ENCODE measurements at places on chromosomes 3 and 15.
A peak's percentile ranks its signal among the peaks of the same experiment; 100 is the strongest.

- no peak for DNase-seq
These were observed 760.1 kb upstream of the CFAP20DC start for GRCh38 chr3:59809710-59810444.

DNA sequence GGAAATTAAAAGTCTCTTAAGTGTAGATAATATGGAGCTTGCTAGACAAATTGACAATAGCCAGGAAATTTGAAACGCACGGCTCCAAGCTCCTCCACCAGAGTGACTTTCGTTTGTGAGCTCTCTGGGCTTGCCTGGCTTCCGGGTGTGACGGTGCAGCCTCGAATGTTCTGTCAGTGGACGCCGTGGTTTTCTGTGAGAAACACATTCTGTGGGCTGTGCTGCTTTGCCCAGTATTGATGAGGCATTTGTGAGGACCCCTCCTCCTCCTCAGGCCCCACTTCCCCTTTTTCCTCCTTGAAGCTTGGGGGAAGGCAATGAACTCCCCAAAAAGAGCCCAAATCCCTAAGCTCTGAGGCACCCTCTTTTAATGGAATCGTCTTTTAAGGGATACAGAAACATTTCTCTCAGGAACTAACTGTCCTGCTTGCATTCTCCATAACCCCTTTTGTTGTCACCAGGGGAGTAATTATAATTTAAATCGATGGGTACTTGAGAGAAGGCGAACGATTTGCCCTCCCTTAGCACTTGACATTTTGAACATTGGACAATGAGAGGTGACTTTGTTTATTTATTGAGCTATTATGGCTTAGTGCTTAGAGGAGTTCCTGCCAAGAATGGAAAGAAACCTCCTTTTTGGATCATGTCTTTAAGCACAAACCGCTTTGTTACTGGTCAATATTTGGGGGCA, 40.8 kb downstream of the POLR2M start:
- peak; percentile 40 for DNase-seq

DNA sequence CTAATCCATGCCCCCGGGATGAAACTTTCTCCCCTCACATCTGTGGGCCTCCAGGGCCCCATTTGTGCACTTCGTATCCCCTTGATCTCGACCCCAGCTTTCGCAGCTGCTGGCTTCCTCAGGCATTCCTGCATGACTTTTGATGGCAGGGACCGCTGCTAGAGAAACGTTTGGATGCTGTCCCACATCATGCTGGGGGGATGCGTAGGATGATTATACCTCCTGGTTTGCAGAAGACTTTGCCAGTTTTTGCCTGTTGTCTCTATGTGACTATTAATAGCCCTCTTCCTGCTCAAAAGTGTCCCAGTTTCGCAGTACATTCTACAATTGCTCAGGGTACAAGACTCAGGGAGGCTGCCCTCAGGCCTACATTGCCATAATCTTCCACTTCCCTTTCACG, 10.4 kb upstream of the KCNAB1 start:
- DNase-seq = no peak

GRCh38 chr3:169913323-169913722, 2.0 kb downstream of the SAMD7 start:
- DNase-seq = no peak

DNA sequence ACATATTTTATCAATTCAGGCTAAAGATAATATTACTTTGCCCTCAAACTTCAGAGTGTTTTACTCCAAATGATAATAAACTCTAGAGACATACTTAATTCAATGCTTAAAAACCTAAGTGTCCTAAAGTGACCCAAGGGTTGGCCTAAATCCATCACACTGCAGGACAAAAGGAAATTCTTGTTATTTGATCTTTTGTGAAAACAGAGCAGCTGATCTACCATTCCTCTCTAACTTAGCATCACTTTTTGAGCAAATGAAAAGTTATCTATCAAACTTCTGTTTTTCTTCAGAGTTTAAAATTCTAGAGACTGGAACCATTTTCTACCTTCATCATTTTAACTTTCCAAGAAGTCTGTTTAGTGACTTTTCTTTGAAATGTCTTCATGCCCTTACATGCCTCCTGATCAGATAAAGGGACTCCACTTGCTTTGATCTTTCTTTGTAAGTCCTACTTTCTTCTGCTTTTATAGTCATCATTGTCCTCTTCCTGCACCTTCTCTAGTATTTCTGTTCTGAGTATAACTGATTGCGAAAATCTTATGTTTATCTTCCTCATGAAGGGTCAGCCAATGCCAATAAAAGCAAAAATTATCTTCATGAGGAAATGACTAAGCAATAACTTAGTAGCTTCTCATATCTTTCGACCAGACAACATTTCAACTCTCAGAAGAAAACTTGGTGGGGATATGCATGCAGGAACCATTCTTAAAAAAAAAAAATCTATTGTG, 378.7 kb upstream of the TGFBR2 start:
- no peak for DNase-seq

DNA sequence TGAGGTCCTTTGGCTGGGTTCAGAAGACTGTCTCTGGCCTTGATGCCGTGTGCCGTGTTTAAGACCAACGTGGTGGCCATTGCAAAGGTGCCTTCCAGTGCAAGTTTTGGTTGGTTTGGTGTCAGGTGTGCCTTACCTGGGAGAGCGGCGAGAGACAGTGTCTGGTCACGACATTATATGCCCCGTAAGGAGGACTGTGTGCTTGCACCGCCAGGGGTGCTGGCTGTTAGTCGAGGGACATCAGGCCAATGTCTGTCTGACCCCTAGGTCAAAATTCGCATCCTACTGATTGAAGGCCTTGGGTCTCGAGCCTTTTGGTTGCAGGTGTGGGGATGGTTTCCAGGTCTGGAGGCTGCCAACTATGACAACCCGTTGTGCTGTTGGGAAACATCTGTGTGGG, 111.9 kb downstream of the SNRPN start:
- DNase-seq = no peak

Measured in activated CD4-positive, alpha-beta T cell treated with anti-CD3 and anti-CD28 coated beads, Interleukin-2, amount 10 ng/mL, durations not matched to agents 7 days and 5 days (primary cell).